Stimulated activated CD8-positive, alpha-beta memory T cell treated with anti-CD3 and anti-CD28 coated beads, Interleukin-4, amount 100 ng/mL, for 24 hours (primary cell): ENCODE measurements at places on chromosomes 3 and 15.

DNA sequence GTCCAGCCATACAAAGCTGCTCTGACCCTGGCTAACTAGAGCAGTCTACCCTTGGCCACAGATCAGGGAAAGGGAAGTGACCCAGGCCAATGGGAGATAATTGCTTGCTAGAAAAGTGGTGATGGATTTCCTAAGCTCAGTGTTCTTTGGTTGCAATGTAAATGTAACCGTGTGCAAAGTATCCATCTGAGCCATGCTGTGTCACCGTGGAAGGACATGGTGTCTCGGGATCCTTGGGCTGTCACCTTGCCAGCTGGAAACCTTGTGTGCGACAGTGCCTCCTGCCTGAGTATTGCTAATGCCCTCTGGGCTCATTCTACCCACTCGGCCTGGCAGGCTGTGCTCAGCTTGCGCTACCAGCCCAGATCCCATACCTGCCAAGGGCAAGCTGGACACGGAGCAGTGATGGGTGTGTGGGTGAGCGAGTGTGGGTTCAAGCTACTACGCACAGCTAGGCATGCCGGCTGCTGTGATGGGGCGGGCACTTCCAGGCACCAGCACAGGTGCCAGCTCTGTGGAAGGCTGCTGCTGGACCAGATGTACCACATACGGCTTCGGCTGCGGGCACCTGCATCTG, 10.7 kb upstream of the SIAH2 start:
- no peak for DNase-seq

DNA sequence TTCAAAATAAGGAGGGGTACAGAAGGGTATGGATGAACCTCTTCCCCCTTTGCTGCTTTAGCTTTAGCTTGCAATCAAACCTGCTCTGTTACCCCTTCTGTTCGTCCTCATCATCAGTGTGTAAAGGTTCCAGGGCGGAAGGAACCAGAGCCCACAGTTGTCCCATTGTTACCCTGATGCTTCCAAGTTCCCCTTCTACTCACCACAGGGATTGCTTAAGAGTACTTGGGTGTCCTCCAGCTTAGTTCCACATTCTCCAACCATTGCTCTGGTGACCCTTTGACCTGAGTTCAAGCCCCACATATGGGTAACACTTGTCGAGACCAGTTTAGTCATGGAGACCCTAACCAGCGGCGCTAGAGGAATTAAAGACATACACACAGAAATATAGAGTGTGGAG, 1080.1 kb upstream of the ALCAM start:
- DNase-seq = no peak

DNA sequence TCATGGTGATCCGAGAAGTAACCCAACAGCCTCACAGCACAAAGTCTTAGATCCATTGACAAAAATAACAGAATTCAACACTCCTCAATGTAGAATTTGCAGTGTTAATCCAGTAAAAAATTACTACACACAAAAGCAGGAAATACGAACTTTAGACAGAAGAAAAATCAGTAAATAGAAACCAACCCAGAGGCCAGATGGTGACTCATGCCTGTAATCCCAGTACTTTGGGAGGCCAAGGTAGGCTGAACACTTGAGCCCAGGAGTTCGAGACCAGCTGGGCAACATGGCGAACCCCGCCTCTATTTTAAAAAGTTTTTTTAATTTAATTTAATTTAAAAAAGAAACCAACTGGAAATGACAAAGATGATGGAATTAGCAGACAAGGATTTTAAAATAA, 36.1 kb downstream of the SELENOT start:
- DNase-seq = no peak

DNA sequence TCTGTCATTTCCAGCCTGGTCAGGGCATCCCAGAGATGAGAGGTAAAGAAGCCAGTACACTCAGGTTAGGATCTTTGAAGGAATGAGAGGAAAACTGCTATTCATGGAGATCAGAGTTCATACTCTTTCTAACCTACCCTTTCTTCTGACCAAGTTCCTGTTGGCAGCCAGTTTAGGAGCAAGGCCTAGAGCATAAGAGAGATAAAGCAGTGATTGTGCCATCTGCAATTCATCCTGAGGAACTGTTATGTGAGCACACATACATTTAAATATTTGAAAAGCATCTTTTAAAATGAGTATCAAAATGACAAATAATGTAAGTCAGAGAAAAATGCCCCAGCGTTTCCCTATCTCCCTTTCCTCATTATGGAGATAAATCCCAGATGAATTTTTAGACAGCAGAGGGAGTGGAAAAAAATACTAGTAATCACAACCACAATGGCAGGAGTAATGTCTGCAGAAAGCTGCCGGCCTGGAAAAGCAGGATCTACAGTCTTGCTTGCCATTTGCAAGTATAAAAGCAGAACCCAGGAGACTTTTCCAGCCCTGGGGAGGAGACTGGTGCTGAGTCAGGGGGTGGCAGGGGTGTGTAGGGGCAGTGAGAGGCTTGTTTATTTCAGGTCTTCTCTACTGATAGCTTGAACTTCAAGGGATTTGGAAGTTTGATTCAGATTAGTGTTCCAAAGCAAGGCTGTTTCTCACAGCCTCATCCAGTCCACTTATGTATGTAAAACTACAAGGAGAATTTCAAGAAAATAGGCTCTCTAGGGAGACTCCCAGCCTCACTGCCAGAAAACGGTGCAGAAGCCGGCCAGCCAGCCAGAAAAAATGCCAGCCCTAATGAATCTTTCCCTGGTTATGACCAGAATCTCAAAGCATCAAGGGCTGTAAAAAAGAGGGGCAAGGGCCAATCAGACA, 1052.4 kb downstream of the TUSC7 start:
- DNase-seq = no peak

DNA sequence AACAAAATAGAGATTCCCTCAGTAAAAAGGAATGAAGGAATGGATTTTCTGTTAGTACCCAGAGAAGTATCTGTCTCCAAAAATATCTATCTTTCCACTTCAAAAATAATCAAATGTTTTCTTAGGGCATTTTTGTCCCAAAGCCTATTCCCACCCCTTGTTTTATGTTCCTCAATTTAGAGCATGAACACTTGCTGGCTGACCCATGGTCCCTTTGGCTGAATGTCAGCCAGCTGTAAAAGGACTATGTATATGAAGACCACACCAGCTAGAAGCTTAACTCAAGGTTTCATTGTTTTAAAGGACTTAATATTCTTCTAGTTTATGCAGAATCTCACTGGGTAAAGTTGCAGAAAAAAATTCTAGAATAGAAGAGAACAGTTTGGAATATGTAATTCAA, 931.2 kb downstream of the MCTP2 start:
- DNase-seq = no peak

DNA sequence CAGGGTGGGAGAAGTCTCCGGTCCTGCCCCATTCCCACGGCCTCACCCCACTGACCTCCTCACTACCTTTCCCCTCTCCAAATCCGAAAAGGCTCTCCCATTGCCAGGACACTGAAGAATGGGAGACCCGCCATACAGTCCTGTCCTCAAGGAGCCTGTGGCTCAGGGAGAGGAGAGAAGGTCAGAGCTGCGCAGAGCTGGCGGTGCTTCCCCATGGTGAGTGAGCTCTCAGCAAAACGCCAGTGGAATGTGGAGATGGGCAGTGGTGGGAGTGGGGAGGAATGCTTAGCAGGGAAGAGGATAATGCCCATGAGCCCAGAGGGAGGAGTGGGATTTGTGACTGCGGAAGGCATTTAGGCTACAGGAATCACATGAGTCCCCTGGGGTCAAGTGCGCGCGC, 20.1 kb downstream of the FAM43A start:
- DNase-seq = no peak

- DNase-seq = no peak
These were observed 69.4 kb upstream of the PFN2 start for GRCh38 chr3:150040097-150040496.

- no peak for DNase-seq
These were observed 24.9 kb upstream of the GNB4 start for GRCh38 chr3:179476215-179476614.

GRCh38 chr15:99632521-99632920, 66.7 kb downstream of the MEF2A start:
- DNase-seq = no peak

GRCh38 chr3:141594357-141594756, 107.5 kb downstream of the RASA2 start:
- no peak for DNase-seq

- no peak for DNase-seq
These were observed 565.3 kb upstream of the ROBO2 start for GRCh38 chr3:76474632-76475031.

DNA sequence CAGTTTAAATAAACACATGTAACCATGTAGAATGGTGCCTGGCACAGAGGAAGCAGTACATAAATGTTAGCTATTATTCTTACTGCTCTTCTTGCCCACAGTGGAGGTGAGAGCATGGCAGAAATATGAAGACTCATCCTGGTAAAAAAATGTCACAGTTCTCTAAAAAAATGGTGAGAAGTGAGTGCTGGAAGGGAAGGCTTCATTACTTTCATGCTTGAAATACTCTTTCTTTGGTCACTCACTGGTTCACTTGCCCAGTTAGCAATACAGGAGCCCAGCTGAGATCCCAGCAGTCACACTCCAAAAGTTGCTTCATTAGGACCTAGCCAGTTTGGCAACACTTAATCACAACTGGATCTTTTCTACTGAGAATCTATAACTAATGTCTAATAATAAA, 1017.2 kb downstream of the TUSC7 start:
- no peak for DNase-seq

- no peak for DNase-seq
These were observed 12.3 kb downstream of the LRIG1 start for GRCh38 chr3:66488492-66488891.

DNA sequence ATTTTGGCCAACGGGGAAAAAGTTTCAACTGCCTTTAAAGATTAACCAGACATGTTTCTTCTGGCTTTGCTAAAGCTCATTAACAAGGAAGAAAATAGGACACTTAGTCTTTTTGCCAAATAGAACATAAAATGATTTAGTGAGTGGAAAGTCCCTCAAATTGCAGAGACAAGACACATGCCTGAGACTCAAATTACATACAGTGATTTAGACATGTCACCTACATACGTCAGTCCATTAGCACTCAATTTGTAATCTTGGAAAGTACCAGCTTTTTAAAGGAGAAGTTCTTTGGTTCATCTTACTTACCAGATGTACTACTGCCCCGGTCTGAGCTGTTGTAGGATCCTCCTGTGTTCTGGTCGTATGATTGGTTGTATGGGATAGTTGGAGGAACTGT, 1134.2 kb downstream of the ROBO1 start:
- DNase-seq = no peak

GRCh38 chr15:29089731-29090616, 179.6 kb downstream of the NSMCE3 start:
- DNase-seq = peak; percentile 11

DNA sequence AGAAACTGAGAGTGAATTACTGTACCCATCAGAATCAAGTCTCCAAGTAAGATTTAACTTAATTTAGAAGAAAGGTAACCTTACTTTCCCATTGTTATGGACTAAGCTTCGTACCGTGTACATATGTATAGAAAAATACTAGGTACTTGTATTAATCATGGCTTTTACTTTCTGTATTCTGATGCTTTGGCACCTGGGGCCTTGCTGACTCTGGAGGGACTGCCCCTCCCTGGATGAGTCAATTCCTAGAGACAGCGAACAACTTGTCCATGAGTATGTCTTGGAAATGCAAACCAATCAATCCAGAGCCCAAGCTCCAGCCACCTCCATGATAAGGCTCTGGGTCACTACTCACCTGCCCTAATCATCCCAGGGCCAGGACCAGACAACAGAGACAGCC, 50.0 kb upstream of the DGKG start:
- no peak for DNase-seq

GRCh38 chr3:188391592-188391991, 237.6 kb downstream of the LPP start:
- DNase-seq = no peak

DNA sequence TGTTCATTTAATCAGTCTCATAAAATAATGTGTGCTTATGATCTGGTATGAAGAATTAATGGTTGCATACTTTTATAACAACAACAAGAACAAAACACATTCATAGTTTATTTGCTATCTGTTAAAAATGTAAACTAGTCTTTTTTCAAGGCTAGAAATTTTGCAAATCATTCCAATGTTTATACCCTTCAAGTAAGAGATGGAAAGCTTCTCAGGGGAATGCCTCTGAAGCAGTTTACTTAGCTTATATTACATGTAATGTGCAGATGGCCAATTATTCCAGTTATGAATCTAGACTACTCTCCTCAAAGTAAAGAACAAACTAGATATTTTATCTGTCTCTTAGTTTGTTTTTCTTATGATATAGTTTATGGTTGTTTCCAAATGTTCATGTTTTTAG, 575.4 kb downstream of the NAALADL2 start:
- DNase-seq = no peak

DNA sequence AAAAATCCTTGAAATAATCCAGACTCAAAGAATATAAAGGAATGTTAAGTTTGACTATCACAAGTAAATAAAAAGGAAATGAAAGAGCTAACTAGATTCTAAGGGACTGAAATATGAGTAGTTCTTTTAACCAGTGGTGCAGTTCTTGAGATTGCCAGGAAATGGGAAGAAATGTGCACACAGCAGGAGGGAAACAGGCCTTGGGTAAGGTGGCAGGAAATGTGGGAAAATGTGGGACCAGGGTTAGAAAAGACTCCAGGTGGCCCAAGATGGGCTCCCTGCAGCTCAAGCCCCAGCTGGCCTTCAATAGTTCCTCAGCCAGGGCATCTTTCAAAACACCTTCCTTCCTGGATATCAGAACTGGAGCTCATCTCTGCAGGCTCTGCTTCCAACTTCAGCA, 181.3 kb downstream of the ISL2 start:
- no peak for DNase-seq

- no peak for DNase-seq
These were observed 166.6 kb downstream of the XXYLT1 start for GRCh38 chr3:195104340-195104739.

GRCh38 chr3:140225996-140226395, 291.0 kb downstream of the CLSTN2 start:
- DNase-seq = no peak

DNA sequence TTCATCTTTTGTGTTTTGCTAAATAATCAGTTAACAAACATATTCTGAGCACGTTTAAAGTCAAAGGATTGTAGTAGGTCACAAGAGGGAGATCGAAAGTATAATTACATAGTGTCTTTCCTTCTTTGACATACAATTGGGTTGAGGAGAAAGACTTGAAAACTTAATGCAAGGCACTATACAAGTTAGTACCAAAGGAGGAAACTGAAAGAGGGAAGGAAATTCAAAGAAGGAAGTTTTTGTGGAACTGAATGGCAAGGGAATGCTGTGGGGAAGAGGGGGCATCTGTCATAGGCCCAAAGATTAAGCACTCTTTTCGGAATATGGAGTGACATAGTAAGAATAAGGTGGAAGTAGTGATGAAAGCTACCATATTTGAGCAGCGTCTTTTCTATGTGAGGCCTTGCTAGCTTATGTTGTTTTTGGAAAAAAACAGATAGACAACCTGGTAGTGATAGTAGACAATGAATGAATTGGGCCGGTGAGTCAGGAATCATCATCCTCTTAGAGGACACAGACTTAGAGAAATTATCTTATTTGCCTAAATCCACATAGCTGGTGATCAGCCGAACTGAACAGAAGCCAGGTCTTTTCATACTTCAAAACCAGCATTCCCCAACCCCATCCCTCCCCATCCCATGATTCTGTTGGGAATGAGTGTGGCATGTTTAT, 10.2 kb downstream of the MBNL1 start:
- no peak for DNase-seq
